T-cell (primary cell): ENCODE measurements at places on chromosomes 1 and 21.
A peak's percentile ranks its signal among the peaks of the same experiment; 100 is the strongest.

DNA sequence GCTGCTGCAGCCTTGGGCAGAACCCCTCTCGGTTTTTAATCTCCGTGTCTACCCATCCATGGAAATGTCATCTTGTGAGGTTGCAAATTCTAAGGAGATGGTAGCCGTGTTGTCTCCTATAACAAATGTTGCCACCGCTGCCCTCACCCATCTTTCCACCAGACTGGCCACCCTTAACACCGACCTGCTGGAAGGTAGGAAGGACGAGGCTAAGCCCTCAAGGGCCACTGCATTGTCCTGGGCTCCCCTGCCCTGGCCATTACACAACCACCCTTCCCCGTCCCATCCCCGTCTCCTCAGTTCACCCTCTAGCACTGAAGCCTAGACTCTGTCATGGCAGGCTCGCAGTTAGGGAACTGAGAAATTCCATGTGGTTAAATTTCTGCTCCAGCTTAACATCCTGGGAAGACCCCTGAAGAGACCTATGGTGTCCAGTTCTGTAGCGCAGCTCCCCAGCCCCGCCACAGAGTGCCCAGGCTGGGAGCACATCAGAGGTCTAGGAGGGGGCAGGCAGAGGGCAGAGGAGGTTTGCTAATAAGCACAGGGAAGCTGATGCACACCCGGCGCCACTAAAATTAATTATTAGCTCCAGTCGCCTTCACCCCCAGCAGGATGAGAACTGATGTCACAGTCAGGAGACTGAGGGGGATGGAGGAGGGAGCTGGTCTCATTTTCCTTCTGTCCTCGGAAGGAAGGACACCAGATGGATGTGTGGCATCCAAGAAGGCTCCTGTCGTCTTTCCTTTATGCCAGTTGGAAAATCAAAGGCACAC lies 38.3 kb downstream of the STUM start:
- no peak for DNase-seq

- no peak for DNase-seq
These were observed 49.4 kb downstream of the TIAM1 start for GRCh38 chr21:31294691-31295090.

GRCh38 chr1:176174108-176174507 lies 33.0 kb downstream of the COP1 start:
- DNase-seq, result no peak

GRCh38 chr21:45436351-45437065 lies 31.5 kb downstream of the COL18A1 start:
- DNase-seq, result no peak

DNA sequence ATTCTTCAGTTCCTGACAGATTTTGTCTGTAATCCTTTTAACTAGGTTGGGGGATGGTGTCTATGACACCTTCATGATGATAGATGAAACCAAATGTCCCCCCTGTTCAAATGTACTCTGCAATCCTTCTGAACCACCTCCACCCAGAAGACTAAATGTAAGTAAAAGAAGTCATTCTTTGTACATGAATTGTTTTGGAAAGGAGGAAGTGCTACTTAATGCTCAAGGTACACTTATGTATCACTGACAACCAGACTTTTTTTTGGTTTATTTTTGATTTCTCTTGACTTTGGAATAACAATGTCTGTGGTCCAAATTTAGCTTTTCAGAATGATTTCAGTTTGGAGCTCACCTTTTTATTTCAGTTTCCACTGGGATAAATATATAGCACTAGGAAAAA lies 2.3 kb downstream of the DYRK3 start:
- no peak for DNase-seq

DNA sequence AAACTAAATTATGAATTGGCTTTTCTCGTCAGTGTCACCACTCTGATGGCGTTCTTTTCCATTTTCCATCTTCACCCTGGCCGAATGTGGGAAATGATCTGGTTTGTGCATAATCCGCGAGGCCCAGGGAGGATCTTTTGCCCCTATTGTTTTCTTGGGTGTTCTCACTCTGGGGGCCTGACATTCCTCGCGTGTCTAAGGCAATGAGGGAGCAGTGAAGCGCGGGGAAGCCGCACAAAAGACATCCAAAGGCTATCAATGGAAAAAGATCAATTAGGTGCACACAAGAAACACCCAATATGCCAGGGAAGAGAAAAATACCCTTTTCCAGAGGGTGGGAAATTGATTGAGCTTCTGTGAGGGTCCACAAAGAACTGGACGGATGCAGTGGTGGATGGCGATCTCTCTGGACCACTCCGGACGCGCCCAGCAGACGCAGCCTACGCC lies 941 bp upstream of the C1orf21 start:
- no peak for DNase-seq

DNA sequence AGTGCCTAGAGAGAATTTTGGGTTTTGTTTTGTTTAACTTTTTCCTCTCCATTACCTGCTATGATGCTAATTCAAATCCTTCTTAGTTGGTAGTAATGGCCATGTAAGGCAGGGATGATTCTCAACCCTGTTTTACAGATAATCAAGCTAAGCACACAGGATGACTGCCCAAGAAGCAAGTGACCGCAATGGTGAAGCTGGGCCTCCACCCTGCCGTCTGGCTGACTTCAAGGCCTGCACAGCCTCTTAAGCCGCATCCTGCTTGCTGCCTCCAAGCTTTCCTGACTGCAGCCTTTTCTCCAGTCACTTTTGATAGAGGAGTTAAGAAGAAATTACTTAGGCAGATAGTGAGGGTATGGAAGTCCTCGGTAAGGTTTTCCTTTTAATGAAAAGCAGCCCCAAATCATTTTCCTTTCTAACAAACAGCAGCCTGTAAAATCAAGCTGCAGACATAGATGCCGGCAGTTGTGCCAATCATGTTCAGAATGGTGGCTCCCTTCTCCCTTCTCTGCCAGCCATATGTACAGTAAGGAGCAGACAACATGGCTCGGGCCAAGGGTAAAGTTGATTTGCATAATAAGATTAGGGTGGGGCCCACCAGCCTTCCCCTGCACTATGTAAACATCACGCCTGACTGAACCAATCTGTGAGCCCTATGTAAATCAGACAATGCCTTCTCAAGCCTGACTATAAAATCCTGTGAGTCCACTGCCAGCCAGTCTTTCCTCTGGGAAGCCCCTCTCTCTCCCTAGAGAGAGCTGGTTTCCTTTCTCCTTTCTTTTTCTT lies 8.8 kb upstream of the CTBS start:
- no peak for DNase-seq

DNA sequence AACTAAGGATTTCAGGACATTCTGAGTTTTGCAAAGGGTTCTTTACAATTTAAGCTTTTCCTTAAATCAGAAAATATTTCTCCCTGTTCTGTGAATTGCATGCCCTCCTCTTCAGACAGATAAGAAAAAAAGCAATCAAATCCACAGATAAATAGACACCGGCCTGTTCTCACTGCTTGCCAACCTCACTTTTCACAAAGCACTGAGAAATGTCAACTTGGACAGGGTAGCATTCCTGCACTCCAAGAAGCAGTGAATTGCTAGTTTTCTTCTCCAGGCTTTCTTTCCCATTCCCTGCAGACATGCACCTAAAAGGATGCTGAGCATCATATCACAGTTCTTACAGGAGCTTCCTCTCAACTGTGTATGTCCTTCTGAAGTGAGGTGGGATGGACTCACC lies 226.0 kb downstream of the CHRM3 start:
- DNase-seq, result no peak

- DNase-seq, result no peak
These were observed 15.3 kb upstream of the KANK4 start for GRCh38 chr1:62334434-62334985.

GRCh38 chr1:176931526-176931925 lies 233.0 kb downstream of the ASTN1 start:
- no peak for DNase-seq

GRCh38 chr21:28522014-28522799 lies 470.5 kb downstream of the LTN1 start:
- no peak for DNase-seq

DNA sequence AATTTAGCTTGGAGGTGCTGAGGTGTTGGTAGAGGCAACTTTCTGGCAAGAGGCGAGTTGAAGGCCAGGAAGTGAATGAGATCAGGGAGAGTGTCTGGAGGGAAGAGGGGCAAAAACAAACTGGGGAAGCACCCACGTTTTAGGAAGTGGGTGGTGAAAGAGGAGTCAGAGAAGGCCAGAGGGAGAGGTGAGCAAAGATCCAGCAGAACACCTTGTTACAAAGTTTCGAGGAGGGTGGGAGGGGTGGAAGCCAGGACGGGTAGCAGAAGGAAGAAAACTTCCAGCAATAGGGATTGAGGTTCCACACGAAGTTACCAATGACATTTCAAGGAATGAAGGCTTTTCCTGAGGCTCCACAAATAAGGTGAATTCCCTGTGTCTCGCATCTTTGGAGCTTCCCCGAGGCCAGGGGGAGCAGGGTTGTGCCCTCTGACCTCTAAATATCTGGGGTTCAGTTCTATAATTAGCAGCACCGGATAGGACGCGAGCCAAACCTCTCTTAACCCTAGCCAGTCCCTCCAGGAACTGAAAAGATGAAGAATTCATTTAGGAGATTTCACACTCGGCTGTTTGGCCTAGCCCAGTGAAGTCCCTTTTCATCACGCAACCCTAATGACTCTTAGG lies 578 bp upstream of the SESN2 start:
- no peak for DNase-seq

DNA sequence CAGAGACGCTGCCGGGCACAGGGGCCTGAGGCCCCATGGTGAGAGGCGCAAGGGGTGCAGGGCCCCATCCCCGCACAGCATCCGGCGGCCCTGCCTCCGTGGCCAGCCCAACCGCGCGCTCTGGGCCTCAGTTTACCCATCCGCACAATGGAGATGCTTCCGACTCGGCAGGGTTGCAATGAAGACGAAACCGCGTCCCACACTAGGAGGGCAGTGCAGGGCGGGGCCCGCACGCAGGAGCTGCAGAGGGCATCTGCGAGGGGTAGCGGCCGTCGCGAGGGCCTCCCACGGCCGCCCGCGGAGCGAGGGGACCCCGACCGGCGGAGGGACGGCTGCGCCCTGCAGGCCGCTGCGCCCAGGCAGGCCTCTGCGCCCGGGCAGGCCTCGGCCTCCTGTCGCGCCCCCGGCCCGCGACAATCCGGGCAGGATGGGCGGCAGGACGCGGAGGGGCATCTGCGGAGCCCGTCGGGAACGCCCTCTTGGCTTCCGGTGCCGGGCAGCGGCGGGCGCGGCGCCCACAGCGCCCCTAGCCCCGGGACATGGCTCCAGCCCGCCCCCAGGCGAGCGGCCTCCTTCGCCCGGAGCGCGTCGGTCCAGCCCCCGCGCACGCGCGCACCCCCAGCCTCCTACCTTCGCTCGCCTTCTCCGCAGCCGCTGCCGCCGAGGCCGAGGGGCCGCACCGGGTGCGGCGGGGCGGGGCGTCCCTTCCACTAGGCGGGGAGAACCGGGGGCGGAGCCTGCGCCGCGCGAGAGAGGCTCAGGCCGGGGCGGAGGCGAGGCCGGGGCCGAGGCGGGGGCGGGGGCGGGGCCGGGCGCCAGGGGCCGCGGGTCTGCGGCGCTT lies 15.3 kb downstream of the RNU1-1 start:
- DNase-seq, result peak; percentile 59

DNA sequence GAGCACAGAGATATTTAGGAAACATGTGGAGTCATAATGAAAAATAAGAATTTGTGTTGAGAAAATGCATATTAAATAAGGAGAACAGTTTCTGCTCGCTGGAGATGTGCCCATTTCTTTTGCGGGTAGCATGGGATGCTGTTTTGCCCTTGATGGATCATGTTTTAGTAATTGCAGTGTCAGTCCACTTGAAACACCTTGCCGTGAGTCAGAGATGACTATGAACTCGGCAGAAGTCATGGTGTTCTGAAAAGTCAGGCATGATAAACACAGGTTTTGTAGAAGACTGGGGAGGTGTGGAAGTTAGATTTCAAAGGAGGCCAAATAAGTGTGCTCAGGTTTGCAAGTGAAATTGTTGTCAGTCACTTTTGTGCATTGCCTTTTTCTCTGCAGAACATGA lies 315.0 kb upstream of the LRRC7 start:
- no peak for DNase-seq

GRCh38 chr1:55632906-55633305 lies 417.7 kb upstream of the USP24 start:
- DNase-seq, result no peak

DNA sequence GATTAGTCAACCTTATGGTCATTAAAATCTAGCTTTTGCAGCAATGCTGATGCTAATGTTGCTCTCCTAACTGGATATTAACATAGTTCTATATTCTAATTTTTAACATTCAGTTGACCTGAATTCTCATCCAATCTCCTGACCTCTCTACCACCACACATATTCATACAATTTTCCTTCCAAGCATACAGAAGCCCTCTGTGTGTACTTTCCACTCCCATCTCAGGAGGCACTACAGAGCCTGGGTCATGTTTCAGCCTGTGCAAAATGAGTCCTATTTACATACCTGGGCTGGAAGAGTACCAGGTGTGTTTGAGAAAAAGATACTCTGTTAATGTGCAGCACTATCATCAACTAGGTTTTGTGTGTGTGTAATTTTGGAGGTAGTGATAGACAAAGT lies 486.3 kb downstream of the NEGR1 start:
- DNase-seq, result no peak

DNA sequence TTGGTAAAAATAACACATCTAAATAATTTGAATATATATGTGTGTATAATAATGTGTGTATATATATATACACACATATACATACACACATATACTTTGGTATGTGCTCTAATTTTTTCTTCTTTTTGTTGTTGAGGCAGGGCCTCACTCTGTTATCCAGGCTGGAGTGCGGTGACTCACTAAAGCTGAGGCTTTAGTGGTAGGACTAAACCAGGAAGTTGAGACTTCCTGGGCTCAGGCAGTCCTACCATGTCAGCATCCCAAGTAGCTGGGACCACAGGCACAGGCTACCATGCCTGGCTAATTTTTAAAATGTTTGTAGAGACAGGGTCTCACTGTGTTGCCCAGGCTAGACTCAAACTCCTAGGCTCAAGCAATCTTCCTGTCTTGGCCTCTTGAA lies 46.7 kb upstream of the CXADR start:
- DNase-seq, result no peak

DNA sequence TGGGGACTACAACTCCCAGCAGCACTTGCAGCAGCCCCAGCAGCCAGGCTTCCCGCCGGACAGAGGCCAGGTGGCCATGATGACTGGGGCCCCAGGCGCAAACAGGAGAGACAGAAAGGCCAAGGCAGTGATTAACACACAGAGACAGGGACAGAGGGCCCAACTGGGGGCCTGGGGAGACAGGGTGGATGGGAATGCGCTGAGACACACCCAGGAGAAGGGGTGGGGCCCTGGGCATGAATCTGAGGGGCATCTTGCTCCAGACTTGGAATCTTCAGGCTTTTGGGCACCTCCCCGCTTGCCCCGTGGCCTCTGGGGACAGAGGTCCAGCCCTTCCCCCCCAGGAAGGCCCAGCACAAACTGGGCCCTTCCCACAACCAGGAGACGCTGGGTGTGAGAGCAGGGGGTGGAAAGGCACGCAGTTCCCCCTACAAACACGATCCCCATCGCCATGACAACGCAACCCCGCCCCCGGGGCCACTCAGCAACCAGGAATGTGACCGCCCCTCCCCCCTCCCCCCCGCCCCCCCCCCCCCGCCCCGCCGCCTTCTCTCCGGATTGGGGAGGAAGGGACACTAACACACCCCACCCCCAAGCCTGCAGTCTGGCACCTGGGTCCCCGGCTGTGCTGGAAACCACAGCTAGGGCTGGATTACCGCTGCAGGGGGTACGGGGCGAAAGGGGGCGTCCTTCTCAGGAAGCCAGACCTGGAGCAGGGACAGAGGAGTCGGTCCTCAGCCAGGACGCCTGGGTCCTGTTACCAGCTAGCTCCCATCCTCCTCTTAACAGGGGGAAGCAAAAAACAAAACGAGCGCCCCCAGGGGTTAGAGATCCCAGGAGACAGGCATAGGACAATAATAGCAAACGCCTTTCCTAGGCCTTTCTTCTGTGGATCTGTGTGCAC lies 4.5 kb downstream of the HDGF start:
- DNase-seq, result peak; percentile 61
